ENCODE measurements at places on chromosomes 1 and 21.
A peak's percentile ranks its signal among the peaks of the same experiment; 100 is the strongest.

DNA sequence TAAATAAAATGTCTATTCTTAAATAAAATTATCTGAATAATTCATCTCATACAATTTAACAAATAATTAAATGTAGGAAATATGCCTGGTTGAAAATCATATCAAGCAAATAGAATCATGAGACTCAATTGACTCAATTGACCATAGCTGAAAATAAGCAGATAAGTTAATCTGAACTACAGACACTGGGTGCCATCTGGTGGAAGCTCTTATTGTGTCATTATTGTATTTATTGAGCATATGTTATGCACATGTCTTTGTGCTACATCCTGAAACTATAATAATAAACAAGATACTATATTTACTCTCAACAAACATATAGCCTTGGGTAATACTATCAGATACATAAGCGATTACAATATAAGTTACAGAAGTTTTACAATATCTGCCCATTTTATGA lies 41.0 kb downstream of the BRINP3 start:
- DNase-seq, result peak; percentile 46

DNA sequence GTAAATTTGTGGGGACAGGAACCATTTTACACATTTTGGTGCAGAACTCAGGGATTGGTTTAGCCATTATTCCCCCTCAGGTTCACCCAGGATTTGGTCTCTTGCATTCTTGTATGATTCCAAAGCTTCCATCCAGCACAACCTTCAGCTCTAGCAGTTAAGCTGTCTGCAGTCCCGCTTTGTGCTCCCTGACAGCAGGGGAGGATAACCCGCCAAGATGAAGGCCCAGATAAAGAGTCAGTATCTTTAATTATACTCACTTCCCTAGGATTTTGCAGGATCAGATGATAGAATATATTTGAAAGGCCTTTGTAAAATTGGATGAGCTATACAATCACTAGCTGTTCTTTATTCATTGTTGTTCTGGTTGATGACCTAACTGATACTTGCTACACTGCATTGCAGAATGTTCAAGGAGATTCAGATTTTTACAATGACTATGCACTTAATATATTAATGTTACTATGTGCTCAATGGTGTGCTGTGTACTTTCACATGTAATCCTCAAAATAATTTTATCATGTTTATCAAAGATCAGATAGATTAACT lies 49.8 kb downstream of the SLC16A1 start:
- DNase-seq, result no peak

- DNase-seq, result no peak
Observed at GRCh38 chr1:33441088-33441745, 10.3 kb upstream of the PHC2 start.

- no peak for DNase-seq
Observed at GRCh38 chr1:206803221-206803730, 31.0 kb upstream of the IL10 start.

- DNase-seq, result no peak
Observed at GRCh38 chr1:75338616-75339483, 204.7 kb downstream of the LHX8 start.

GRCh38 chr1:107057197-107058133 lies 991 bp downstream of the PRMT6 start:
- DNase-seq, result peak; percentile 55

DNA sequence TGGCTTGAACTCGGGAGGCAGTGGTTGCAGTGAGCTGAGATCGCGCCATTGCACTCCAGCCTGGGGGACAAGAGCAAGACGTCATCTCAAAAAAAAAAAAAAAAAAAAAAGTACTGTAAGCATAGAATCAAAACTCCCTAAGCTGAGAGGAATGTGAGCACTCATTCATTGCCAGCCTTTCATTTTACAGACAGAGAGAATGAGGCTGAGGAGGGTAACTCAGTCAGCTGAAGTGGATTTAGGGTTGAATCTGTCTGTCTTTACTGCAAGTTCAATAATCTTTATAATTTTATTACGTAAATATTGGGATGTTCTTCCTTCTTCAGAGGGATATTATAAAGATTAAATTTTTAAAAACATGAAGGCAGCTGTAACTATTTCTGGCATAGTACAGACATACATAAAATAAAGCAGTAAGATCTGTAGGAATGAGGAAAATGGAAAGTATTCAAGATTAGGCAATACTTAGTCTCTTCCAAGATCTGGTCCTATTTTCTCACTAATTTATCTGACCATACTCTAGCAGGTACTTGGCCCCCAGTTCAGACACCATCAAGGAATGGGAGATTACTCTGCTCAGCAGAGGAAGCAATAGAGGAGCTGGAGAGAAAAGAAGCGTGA lies 24.1 kb upstream of the MNDA start:
- DNase-seq, result no peak

All from ACHN (cell line).